ENCODE measurements at places on chromosomes 12 and 14.

- no peak for DNase-seq
Measured at GRCh38 chr14:76696791-76697190, 64.5 kb upstream of the VASH1 start.

DNA sequence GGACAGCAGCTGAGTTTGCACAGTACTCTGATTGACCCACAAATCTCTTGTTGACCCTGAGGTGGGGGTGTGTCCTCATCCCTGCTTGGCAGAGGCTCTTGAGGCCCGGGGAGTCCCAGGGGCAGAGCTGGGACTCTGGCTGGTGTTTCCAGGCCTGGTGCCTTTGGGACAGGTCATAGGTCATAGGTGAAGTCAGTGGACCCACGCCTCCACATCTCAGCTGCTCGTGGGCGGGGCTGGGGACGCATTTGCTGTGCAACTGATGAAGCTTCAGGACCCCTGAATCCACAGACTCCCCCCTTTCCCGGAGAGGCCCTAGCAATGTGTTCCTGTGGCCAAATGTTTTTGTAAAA, 408 bp upstream of the CACNA2D4 start:
- DNase-seq, result no peak

DNA sequence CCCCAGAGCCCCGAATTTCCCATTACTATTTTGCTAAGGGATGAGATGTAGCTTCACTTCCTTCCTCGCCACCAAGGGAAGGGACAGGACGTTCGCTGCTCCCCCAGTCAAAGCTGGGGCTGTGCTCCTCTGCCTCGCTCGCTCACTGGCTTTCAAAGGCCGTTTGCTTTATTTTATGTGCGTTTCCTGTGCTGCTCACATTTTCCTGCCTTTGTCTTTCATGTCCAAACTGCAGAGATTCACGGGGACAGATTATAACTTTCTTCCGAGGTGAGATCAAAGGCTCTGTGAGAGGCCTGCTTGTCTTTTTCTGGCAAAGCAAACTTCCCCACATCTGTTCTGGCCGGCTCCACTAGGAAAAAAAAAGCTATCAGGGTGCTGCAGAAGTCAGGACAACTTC, 76.0 kb upstream of the FZD10 start:
- no peak for DNase-seq

DNA sequence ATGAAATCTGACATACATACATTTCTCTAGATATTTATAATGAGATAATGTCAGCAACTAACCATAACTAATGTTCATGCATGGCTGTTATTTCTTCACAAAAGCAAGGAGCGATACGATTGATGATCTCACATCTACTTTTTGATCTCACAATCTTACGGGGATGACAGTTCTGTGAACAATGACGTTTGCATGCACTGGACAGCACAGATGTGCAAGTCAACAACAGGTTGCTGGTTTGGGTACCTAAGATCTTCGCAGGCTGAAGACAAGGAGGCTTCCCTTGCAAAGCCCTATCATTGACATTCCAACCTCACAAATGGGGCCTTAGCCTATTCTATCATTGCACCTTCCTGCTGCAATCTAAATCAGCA, 53.6 kb downstream of the C12orf42 start:
- DNase-seq, result no peak

- no peak for DNase-seq
Measured at GRCh38 chr12:105239304-105239703, 3.3 kb upstream of the APPL2 start.

- DNase-seq, result no peak
Measured at GRCh38 chr14:98633380-98633779, 638.6 kb downstream of the BCL11B start.
